EH (cell line): ENCODE measurements at places on chromosomes 12 and 14.

DNA sequence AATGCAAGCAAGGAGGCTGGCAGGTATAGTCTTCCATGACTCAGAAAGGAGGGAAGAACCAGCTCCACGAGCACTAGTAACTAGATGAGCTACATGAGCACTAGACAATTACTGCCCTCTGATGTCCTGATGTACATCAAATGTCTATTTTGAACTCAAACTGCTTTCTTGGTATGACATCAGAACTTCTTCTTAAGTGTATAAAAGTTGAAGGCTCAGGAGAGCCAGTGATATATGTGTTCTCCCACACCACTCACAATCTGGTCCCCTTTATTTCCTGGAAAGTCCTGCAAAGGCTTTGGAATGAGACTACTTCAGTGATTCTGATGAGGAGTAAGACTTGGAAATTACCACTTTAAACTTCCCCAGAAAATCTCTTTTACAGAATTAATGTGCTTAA, 18.5 kb upstream of the DHRS7 start:
- DNase-seq, result peak; percentile 15

DNA sequence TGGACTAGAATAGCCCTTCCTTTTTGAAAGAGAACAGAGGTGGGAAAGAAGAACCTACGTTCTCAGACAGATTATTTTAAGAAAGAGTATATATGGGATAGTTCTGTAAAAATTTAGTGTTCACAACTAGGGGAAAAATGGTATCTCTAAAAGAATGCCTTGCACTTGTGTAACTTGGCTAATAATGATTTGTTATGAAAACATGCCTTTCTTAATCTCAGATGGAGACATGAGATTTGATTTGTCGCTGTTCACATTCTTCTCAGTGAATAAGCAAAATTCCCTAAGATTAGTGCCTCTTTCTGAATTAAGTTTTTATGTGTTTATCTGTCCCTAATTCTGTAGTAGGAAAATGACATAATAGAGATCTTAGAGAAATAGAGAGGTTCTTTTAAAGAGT, 100.8 kb downstream of the USP15 start:
- DNase-seq, result peak; percentile 42

DNA sequence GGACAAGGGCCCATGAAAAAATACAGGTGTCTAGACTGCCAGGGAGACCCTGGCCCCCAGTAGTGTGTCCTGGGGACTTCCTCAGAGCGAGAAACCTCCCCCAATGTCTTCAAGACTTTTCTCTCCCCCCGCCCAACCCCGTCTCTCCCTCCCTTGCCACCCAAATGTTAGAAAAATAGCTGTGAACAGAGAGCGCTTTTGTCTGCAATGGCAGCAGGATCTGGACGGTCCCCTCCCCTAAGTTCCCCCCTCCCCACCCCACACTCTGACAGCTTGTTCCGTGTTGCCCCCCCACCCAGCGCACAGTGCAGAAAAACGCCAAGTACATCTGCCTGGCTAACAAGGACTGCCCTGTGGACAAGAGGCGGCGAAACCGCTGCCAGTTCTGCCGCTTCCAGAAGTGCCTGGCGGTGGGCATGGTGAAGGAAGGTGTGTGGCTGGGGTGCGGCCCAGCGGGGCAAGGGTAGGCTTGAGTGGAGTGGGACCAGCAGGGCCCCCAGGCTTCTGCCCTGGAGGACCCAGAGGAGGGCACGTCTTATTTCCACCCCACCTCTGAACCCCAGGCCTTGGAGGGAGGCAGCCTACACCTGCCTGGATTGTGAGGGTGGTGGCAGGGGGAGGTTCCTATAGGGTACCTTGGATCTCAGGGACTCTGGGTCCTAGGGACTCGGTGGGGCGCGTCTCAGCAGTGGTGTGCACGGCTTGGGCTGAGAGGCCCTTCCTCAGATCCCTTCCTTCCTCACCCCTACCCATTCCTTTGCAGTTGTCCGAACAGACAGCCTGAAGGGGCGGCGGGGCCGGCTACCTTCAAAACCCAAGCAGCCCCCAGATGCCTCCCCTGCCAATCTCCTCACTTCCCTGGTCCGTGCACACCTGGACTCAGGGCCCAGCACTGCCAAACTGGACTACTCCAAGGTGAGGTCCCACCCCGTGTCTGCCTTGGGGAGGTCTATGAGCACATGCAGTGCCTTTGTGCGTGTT, 4.8 kb downstream of the NR4A1 start:
- DNase-seq, result no peak

DNA sequence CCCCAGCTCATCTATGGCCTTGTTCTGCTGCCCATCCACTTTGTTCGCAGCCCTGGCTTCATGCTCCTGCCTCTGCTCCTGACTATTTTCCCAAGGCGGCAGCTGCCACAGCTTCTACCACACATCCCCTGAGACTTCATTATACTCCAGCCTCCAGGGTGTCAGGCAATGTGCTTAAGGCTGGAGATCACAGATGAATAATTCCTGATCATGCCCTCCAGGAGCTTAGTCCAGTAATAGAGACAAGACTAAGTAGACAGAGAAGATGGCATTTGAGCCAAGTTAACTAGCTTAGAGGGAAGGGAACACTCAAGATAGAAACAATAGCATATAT, 7.1 kb downstream of the TAPBPL start:
- no peak for DNase-seq

- DNase-seq, result no peak
These were observed 36.3 kb upstream of the SINHCAF start for GRCh38 chr12:31362115-31362758.
